Memory B cell (primary cell): ENCODE measurements at places on chromosomes 13 and 19.

DNA sequence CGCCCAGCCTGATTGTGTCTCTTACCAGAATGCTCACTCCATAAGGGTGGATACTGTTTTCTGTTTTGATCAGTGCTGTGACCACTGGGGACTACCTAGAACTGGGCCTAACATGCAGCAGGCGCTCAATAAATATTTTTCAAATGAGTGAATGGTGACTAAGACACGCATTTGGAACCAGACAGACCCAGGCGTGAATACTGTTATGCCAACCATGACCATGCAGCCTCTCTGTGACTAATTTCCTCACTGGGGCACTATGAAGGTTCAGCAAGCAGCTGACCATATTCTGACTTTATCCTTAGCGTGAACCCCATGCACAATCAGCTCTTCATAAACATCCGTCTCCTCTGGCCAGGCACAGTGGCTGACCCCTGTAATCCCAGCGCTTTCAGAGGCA lies 13.0 kb upstream of the SPC24 start:
- DNase-seq = no peak

GRCh38 chr19:8393871-8394250 lies 3.7 kb downstream of the RAB11B start:
- DNase-seq = no peak

GRCh38 chr13:113460599-113460998 lies 7.3 kb upstream of the ADPRHL1 start:
- DNase-seq = no peak

DNA sequence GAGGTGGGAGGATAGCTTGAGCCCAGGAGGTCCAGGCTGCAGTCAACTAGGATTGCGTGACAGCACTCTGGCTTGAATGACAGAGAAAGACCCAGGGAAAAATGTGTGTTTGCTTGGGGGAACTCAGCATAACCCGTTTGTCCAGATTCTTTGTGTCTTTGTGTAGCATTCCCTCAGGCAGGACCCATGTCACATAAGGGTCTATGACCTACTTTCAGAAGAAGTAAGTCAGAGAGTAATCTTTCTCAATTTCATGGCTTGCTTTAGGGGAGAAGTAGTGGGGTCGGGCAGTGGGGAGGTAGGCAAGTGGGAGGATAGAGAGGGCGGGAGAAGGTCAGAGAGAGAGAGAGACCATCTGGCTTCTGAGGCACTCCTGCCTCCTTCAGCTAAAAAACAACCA lies 11.9 kb upstream of the PSPC1 start:
- no peak for DNase-seq

GRCh38 chr13:110511509-110512181 lies 49.9 kb downstream of the RAB20 start:
- no peak for DNase-seq

GRCh38 chr19:52601025-52601973 lies 31.2 kb downstream of the ZNF701 start:
- DNase-seq = peak; percentile 88

DNA sequence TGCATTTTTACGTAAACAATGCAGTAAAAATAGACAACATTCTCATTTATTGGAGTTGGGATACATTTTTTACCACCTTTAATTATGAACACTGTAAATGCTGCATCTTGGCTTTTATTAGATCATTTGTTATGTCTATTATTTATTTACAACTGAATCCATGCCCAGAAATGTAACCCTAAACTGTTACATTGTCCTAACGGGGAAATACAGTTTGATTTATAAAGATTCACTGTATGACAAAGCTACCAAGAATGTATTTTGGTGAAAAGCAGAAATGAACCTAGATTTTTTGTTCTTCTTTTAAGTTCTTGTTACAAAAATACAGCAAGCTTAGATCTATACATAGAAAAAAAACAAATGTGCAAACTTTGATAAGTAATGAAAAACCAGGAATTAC lies 1.1 kb downstream of the METTL21C start:
- no peak for DNase-seq

DNA sequence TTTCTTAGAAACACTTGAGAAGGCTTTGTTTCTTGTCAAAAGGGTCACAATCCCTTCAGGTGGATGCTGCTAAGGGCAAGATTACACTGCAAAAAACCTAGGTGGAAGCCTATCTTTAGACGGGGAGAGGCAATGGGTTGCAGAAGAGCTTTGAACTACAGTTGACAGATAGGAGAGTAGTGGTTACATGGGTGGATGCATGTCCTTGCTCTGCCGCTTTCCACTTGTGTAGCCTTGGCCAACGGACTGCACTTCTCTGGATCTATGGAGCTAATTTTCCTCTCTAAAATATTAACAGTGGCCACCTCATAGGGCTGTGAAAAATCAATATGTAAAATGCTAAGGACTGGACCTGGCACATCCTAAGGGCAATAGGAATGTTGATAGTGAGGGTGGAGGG lies 980 bp downstream of the BCKDHA start:
- no peak for DNase-seq

- no peak for DNase-seq
These were observed 5.2 kb downstream of the TLE6 start for GRCh38 chr19:2982561-2982960.

DNA sequence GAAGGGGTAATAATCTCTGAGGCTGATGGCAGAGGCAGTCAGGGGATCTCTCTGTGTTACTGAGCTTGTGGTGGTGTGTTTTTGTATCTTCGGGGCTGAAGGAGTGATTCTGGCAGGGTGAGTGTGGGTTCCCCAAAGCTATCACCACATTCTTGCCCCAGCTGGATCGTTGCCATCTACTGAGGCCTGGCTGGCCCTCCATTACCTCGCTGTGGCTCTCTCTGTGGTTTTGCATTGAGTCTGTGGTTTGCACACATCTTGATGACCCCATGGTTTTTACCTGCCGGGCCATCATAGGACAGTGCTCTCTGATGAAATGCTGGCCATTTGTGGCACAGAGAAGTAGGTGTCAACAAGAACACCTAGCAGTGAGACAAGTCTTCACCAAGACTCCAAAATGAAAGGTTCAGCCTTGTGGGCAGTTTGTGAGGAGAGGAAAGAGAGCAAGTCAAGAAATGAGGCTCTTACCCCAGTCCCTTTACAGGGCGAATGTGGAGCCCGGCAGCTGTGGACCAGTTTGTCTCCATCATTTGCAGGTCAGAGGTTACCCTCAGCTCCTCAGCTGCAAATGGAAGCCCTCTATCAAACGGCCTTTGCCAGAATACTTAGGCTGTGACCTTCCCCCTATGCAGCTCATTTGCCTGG lies 69.0 kb upstream of the NPAS1 start:
- DNase-seq = no peak

DNA sequence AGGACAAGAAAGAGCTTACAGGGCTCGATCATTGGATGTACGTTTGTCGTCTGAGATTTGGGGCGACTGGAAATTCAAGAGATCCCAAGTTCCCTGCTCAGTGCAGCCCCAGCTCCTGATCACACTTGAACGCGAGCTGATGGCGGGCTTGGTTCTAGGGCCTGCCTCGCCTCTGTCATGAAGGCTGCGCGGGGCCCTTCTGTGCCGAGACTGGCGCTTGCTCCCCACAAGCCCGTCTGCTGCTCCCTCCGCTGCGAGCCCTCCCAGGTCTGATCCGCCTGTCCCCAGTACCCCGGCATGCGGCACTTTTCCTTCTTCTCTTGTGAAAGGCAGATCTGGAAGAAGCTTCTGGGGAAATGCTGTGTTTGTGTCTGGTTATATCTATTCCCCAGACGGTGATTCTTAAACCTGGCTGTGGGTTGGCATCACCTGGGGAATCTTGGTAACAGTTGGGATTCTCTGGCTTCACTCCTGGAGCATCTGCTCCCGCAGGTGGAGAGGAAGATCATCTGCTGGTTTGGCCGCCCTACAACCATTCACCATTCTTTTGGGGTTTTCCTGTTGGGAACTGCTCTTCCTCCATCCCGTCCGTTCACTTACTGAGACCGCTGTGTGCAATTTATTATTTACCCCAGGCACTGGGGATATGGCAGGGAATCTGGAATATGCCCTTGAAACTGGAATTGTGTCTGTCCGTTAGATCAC lies 43.6 kb downstream of the SIPA1L3 start:
- no peak for DNase-seq

DNA sequence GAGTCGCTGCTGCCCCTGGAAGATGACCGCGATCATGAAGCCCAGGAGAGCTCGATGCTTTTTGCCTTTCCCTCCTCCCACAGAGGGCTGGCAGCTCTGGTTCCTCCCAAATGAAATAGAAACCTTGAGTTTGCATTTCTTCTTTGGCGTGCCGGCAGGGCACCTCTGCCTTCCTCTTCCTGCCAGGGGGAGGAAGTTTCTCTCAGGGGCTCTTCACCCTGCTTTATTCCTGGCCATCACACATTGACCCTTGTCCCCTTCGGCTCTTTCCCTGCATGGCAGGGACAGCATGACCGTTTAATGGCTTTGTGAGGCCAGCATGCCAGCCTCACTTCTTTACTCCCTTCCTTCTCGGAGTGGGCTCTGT lies 47.9 kb downstream of the ACTN4 start:
- no peak for DNase-seq

DNA sequence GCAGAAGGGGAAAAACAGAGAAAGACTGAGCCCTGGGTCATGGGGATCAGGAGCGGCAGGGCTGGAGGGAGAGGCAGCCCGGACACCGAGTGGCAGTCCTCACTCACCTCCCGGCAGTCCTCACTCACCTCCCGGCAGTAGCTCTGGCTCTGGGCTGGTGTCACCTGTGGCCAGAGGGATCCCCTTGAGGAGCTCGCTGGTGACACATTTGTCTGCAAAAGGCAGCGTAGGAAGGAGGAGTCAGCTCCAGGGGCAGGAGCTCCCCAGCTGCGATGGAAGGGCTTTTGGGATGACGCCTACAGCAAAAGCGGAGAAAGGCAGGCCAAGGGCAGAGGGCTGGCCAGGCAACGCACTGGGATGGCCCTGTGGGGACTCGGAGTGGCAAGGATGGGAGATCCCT lies 739 bp downstream of the EIF3G start:
- no peak for DNase-seq

GRCh38 chr19:17872251-17873001 lies 681 bp downstream of the SLC5A5 start:
- no peak for DNase-seq

DNA sequence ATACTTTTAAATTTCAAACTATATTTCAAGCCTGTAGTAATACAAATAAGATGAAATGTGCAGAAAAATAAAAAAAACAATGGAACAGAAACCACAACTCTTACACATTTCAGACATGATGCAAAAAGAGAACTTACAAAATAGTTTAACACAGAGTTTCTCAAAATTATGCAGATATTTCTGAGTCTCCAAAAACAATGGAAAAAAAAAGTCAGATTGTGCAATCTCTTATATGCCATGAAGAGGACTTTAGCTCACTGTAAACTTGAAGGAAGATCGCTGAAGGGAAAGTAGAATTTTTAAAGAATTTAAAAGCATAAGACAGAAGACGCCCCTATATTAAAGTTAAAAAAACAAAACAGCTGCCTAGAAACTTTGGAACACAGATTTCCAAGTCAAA lies 20.4 kb downstream of the ZNF708 start:
- DNase-seq = no peak

DNA sequence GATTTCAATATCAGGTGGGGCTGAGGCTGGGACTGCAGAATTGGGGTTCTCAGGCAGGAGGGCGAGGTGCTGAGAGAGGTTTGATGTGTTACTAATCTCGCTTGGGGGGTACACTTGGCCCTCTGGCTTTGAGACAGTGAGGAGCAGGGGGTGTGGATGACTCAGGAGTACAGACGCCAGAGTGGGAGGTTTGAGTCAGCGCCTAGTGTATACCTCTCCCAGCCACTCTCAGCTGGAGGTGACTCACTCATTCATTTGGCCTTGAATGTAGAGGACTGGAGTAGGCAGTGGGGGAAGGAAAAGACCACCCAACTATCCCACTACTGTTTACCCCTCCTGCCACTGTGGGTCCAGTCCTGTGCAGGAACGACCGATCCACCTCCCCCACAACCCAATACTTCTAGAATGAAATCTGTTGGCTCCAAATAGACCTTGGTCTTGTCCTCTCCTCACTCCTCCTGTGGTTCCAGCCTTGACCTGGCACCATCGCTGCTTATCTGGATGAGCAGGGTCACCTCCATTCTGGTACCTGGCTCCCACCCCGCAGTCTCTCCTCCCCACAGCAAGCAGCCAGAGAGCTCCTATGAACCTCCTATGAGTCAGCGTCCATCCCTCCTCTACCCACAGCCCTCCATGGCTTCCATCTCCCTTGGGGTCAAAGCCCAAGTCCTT lies 20.1 kb upstream of the ZNRF4 start:
- no peak for DNase-seq

DNA sequence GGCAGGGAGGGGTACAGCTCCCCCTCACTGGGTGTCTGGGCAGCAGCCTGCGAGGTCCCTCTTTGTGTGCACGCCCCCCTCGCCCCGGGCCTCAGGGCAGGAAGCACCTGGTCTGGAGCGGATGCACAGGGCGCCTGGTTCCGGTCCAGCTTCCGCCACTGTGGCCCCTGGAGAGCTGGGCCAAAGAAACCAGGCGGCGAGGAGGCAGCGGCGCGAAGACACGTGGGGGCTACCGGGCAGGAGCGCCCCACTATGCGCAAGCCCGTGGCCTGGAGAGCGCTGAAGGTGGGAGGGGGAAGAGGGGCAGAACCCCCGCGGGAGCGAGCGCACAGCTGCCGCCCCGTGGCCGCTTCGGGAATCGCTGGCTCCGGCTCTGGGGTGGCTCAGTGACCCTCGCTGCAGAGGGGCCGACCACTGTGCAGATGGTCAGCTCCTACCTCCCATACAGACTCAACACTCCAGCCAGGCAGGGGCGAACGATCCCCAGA lies 1.7 kb upstream of the LYL1 start:
- peak; percentile 93 for DNase-seq

DNA sequence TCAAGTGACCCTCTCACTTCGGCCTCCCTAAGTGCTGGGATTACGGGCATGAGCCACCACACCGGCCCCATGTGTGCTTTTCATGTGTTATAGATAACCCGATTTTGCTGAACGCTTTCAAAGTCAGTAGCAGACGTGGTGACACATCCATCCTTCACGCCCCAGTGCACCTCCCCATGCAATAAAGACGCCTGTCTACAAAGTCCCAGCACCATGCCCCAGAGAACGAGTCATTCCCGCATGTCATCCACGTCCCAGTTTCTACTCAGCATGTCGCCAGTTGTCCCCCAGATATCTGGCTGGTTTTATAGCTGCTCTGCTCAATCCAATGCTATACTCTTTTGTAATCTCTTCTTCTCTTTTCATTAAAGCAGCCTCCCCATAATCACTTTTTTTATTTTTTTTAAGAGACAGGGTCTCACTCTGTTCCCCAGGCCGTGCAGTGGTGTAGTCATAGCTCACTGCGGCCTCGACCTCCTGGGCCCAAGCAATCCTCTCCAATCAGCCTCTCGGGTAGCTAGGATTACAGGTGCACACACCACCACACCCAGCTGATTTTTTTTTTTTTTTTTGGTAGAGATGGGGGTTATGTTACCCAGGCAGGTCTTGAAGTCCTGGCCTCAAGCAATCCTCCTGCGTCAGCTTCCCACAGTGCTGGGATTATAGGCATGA lies 42.5 kb downstream of the DNM2 start:
- peak; percentile 41 for DNase-seq
